ENCODE measurements at places on chromosomes 7 and 10.

DNA sequence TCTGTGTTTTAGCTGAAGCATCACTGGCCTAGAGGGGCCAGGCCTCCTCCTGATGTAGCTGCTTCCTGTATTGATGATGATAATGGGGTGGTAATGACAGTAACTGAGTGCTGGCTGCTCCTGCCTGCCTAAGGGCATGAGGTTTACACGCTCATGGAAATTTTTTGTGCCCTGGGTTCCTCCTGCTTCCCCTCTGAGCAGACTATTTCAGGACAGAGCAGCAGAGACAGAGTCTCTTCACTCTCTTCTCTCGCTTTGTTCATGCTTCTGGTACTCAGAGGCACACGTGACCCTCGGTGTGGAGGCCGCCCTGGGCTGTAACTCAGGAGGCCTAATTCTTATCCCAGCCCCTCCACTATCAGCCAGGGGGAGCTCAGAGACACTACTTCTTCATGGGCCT lies 27.9 kb downstream of the LRRC20 start:
- no peak for DNase-seq

DNA sequence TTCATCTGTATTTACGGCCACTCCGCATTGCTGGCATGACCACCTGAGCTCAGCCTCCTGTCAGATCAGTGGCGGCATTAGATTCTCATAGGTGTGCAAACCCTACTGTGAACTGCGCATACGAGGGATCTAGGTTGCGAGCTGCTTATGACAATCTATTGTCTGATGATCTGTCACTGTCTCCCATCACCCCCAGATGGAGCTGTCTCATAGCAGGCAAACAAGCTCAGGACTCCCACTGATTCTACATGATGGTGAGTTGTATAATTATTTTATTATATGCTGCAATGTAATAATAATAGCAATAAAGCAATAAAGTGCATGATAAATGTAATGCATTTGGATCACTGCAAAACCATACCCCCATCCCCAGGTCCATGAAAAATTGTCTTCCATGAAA lies 1172.9 kb upstream of the AUTS2 start:
- no peak for DNase-seq

DNA sequence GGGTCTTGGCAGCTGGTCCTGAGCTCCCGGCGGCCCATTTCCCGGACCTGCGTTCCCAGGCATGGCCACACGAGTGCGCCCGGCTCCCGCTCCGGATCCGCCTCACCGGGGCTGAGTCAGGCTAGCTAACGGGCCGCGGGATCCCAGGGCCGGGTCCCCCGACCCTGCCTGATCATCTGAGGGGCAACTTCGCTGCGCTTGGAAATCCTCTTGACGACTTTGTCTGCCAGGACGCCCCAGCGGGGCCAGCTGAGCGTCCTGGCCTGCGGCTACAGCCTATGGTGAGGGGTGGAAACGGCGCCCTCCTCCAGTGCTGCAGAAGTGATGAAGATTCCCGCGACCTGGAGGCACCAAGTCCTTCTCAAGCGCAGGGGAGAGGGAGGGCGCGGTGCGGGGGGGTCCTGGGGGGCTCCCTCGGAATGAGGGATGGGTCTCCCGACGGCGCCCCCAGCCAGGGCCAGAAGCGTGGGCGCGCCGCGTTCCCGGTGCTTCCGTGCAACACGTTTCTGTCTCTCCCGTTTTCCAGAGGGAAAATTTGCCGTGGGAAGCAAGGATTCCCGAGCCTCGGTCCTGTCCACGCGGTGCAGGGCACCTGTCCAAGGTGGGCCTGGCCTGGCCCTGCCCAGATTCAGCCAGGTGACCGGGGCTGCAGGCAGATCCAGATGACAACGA lies 212.4 kb downstream of the CCSER2 start:
- DNase-seq, result peak; percentile 90

DNA sequence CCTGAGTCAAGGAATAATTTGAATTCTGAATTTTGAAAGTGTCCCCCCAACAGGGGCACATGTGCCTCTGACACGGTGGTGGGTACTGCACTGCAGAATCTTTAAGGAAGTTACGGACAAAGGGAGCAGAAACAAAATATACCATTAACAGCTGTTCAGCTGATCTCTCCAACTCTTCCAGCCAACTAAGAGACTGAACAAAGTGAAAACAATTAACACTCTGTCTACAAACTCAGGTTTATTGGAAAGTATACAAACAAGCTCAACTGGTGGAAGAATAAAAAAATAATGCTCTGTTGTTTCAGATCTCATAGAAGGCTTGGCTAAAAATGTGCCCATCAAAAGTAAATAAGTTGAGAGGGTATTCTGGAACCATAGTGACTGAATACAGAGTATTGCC lies 34.4 kb downstream of the ASB4 start:
- no peak for DNase-seq

DNA sequence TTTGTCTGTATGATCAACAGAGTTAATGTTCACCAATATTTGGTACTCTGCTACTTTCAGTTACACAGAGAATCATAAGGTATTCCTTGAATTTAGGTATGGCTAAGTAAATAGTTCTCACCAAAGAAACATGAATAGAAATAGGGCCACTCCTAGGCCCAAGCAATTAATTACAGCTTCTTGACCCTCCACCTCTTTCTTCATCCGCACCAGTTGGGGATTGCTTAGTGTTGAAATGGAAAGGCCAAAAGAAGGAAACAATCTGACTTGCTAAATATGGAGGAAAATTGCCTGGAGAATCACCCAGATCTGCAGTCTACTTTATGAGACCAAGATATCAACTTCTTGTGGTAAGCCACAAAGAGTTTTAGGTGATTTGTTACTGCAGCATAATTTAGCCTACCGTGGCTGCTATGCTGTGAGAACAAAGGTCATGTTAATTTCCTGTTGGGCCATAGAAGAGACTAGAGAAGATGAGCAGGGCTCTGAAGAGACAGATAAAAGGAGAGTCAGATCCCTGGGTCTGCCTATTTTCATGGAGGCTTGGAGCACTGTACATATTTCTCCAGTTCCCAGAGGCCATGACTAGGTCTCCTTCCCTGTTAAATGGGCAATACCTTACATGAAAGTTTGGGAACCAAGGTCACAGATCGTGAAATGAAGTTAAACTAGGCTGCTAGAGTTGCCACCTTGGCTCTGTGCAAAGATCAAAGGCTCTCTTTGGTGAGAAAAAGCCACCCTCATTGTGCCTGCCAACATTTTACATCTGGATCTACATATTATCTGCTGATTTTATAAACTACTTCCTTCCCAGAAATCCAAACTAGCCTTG lies 93.3 kb upstream of the GDF10 start:
- no peak for DNase-seq

DNA sequence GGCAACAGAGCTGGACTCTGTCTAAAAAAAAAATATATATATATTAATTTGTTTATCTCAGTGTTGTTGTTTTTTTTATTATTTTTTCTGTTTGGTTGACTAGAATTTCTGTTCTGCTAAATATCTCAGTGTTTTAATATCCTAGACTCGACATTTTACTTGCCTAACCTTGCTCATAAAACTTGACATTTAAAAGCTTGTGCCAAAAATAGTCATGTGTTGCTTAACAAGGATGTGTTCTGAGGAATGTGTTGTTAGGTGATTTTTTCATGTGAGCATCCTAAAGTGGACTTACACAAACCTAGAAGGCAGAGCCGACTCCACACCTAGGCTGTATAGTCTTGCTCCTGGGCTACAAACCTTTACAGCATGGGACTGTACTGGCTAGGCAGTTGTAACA lies 23.1 kb downstream of the NRBF2 start:
- DNase-seq, result no peak

DNA sequence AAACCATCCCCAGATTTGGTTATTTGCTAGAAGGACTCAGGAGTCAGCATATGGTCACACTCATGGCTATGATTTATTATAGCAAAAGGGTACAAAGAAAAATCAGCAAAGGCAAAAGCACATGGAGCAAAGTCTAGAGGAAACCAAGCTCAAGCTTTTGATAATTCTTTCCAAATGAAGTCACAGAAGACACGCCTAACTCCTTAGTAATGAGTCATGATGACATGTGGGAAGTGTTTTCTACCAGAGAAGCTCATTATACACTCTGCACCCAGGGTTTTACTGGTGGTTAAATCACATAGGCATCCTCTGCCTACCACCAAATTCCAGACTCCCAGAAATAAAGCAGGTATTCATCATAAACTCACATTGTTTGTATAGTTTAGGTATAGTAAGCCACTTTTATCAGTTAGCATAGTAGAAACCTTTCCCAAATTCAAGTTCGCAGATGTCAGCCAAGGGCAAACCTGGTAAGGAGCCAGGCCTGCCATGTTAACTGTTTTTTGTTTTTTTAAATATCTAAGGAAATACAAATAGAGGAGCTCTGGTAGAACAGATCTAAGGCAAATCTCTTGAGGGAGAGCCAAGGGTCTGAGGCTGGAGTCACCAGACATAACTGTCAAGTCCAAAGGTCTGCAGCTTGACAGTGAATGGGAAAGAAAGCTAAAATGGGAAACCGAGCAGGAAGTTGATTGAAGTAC lies 15.4 kb upstream of the HIBADH start:
- DNase-seq, result peak; percentile 86

DNA sequence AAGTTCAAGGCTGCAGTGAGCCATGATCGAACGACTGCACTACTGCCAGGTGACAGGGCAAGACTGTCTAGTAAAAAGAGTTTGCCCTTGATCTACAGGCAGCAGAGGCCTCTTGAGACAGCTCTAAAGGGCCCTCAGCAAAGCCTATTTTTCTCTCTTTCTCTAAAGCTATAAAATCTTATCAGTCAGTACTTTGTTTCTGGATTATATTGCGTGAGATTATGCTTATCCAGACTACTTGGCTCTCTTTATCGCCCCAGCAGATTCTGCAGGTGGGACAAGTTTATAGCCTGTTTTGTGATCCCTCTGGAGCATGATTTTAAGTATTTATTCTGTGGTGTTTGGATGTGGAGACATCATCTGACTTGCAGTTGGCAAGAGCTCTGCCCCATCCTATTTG lies 2.7 kb downstream of the RPP38 start:
- no peak for DNase-seq

GRCh38 chr10:96714031-96714590 lies 6.2 kb downstream of the PIK3AP1 start:
- no peak for DNase-seq

DNA sequence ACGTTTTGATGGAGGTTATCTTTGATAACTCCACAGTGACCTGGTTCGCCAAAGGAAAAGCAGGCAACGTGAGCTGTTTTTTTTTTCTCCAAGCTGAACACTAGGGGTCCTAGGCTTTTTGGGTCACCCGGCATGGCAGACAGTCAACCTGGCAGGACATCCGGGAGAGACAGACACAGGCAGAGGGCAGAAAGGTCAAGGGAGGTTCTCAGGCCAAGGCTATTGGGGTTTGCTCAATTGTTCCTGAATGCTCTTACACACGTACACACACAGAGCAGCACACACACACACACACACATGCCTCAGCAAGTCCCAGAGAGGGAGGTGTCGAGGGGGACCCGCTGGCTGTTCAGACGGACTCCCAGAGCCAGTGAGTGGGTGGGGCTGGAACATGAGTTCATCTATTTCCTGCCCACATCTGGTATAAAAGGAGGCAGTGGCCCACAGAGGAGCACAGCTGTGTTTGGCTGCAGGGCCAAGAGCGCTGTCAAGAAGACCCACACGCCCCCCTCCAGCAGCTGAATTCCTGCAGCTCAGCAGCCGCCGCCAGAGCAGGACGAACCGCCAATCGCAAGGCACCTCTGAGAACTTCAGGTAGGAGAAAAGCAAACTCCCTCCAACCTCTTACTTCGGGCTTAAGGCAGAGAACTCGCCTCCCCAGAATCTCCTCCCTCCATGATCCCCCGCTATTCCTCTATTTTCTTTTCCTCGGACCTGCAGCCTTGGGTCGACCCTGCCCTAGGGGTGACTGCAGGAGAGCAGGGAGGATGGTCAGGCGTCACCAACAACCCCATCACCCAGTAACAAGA lies at the start of gene SERPINE1:
Gene SERPINE1, plus strand, starts transcription at position 454 of the 809 bp plus-strand sequence. CDS start 1,290 bp downstream, outside the sequence.
- DNase-seq, result peak; percentile 94

- peak; percentile 69 for DNase-seq
Measured at GRCh38 chr10:44051584-44052385, 333.1 kb downstream of the CXCL12 start.

DNA sequence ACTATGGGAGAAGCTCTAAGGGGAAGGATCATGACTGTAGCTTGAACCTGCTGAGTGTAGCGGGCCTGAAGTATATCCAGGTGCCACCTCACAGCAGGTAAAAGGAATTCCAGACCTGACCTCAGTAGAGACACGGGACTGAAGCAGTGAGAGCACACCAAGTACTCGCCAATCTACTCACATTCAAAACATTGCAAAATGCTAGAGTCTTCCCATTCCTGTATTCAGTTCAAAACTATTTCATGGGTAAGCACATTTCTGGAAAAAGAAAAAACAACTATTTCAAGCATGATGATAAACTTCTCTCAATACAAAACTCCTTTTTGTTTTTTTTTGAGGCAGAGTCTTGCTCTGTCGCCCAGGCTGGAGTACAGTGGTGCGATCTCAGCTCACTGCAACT lies 121.9 kb upstream of the AUTS2 start:
- peak; percentile 77 for DNase-seq

GRCh38 chr7:149261316-149261828 lies 624 bp upstream of the ZNF783 start:
- DNase-seq, result peak; percentile 50

DNA sequence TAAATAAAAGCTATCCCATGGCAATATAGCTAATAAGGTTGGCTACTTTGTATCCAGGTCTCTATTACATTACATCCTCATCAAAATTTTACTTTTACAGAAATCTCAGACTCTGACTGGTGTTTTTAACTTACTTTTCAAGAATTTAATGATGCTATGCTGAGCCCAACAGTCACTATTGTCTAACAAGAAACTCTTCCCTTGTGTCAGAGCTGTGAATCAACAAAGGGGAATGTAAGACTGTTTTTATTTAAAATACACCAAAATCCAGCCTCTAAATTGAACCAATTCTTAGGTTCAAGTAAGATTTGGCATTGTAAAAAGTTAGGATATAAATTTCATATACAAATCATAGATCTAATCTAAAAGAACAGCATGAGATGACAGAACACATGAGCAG lies 7.0 kb downstream of the RTKN2 start:
- DNase-seq, result peak; percentile 15

- DNase-seq, result peak; percentile 45
Measured at GRCh38 chr7:158811894-158812293, 17.4 kb downstream of the ESYT2 start.

DNA sequence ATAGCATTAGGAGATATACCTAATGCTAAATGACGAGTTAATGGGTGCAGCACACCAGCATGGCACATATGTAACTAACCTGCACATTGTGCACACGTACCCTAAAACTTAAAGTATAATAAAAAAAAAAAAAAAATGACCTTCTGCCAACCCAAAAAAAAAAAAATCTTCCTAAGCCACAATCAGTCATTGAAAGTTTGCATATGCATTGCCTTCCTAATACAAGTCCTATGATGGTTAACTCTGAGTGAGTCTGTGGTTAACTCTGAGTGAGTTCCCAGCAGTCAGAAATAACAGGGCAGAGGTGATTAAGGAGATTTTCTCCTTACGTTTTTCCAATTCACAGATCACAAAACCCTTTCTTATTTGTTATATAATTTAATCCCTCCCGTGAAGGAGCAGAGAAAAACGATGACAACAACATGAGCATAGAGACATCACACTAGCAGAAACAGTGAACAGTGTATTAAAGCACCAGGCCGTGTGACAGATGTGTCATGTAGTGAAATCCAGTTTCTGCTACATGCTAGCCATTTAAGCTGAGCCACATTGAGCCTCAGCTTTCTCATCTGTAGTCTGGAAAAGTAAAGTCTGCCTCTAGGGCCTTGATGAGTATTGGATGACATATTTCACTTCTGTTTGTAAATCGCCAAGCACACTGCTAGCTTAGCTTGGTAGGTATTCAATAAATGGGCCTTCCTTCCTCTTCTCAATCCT lies 7.4 kb upstream of the RNF148 start:
- no peak for DNase-seq

- DNase-seq, result no peak
Measured at GRCh38 chr10:102449321-102450123, 1.8 kb downstream of the C10orf95 start.

- DNase-seq, result no peak
Measured at GRCh38 chr10:78342827-78343653, 309.4 kb downstream of the RPS24 start.
